IMR-90 (cell line): ENCODE measurements at places on chromosomes 6 and 20. TPM values are rescaled to one million over a fixed set of nuclear protein-coding genes. Genes with fewer than 3 reads are reported as not detected.

GRCh38 chr6:165506657-165507056 is 156.4 kb downstream of the PDE10A start:
- DNase-seq = no peak

- DNase-seq = no peak
Observed at GRCh38 chr6:47076422-47077344, 34.6 kb upstream of the ADGRF1 start.

GRCh38 chr6:133568970-133569889 is 319.7 kb upstream of the TCF21 start:
- peak; percentile 91 for DNase-seq

DNA sequence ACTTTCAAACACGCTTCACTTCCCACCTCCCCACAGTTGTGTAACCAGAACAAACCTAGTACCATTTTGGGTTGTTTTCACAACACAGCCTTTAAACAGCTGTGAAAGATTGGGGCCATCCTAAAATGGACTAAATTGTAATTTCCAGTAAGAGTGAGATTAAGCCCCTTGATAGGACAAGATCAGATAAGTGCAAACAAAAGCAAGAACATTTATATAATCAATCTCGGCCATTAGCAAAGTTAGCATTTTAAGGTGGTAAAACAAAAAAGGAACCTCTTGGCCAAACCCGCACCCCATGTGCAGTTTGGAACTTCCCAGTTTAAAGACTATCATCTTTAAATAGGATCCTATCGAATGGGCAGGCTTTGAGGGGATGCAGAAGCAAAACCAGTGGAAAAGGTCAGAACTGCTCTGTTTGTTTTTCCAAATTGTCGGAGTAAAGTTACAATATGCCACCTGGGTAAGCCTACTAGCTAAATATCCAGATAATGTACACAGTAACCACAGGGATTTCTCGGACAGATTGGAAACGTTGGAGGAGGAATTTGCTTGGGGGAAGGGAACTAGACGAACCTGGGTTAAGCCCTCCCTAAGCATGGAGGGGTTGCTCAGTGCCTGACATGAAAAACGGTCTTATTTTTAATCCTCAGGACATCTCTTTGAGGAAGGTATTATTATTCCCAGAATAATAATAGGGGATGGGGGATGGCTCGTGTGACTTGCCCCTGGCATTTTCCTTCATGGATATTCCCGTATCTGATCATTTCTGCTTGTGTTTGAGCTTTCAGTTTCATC is 159.8 kb upstream of the SALL4 start:
- DNase-seq = no peak

GRCh38 chr6:111598181-111598580 is 7.5 kb downstream of the TRAF3IP2 start:
- DNase-seq = peak; percentile 49

DNA sequence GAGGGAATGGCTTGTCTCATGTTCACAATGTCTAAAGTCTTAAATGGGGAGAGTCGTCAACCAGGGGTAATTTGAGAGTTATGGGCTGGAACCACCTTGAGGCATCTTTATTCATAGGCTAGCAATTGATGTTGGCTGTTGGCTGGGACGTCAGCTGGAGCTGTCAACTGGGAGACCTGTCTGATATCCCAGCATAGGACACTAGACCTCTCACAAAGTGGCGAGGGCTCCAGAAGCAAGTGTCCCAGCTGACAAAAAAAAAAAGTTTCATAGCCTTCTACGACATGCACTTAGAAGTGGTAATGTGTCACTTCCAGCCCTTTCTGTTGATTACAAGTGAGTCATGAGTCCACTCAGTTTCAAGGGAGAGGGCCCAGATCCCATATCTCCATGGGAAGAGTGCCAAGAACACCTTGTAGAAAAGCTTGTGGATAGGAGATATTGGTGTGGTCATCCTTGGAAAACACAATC is 278.0 kb downstream of the ESR1 start:
- peak; percentile 24 for DNase-seq

- no peak for DNase-seq
Observed at GRCh38 chr6:3218266-3218665, 9.2 kb downstream of the TUBB2B start.

DNA sequence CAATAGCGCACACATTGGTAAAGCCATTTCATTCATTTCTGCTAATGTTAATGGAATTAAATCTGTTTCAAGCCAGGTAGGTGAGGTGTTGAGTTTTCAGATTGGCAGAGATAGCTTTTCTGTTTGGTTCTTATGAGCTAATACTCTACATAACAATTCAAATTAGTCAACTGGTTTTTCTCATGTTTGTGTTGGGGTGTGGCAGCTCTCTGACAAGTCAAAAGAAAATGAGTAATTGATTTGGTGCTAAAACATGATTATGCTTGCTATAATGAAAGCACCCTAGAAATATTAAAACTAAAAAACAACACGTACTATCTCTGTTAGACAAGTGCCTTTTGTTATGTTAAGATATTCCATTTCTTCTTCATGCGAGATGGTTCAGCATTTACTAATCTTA is 13.6 kb downstream of the PPP1R14C start:
- no peak for DNase-seq

DNA sequence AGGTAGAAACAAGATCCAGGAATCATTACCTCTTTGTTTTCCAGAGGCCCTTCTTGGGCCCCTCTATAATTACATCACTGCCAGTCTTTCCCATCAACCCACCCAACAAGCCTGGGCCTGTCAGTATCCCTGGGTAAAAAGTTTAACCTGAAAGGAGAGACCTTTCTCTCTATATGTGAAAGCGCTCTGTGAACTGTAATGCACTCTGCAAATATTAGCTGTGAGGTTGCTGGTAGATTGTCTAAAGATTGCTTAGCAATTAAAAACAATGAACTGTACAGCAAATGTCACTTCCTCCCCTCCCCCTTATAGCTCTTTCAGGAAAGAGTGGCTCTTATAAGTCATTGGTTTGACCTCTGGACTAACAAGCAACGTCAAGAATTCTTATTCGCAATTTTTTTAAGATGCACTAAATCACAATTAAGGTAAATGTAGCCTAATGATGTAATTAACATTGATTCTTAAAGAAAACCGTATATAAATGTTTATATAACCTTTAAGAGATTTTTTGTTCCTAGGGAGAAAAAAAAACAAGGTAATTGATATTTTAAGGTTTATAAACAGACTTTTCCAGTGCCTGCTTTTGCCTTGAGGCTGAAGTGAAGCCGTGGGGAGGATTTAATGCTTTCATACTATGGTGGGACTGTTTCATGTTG is 18.4 kb downstream of the ECT2L start:
- DNase-seq = no peak

DNA sequence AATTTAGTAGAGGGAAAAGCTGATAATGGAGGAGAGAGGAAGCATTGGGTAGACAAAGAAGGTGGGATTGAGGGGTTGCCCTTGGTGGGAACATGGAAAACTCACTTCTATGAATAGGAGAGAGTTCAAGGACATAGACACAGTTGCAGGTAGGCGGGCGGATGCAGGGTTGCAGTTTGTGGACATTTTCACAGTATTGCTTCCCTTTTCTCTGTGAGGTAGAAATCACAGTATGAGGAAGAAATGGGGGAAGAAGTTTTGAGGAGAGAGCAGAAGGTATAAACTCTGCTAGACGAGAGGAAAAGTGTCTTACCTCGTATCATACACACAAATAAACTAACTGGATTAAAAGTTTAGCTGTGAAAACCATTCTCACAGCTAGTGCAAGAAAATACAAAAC is 200.7 kb upstream of the ECI2 start:
- no peak for DNase-seq

DNA sequence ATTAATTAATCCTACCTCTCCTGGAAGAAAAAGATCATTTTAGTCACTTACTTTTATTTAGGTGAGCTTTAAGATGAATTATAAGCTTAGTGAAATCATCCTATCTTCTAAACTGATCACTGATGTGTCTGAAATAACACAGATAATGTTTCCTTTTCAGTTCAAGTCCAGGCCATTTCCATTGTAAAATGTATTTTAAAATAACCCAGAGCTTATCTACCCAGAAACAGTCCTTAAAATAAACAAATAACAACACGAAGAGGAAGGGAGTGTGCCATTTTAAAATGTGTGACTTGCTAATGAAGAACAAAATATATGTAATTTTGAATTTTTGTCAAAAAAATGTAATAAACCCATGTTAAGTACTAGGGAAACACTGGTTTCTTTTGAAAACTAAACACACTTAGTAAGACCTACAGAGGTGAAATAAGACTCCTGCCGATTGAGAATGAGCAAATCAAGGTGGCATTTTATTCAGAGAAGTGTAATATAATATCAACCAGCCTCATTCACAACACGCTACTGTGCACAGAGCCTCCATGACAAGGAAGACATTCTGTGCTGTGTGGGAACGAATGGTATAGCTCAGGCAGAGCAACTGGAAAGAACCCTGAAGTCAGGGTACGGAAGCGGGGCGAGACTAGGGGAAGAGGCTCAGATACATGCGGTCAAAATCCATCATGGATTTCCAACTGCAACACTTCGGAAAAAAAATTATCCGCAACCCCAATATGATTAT is 7.7 kb downstream of the LRP11 start:
- DNase-seq = no peak

GRCh38 chr6:130852844-130853554 is 25.8 kb downstream of the SMLR1 start:
- DNase-seq = no peak

- DNase-seq = no peak
Observed at GRCh38 chr6:149917679-149918078, 5.2 kb downstream of the RAET1G start.

- DNase-seq = no peak
Observed at GRCh38 chr20:54633374-54634355, 158.3 kb downstream of the DOK5 start.

- peak; percentile 73 for DNase-seq
Observed at GRCh38 chr20:38321959-38322598, 18.1 kb downstream of the BPI start.

GRCh38 chr6:74137911-74138310 is 441.9 kb downstream of the CD109 start:
- peak; percentile 84 for DNase-seq

DNA sequence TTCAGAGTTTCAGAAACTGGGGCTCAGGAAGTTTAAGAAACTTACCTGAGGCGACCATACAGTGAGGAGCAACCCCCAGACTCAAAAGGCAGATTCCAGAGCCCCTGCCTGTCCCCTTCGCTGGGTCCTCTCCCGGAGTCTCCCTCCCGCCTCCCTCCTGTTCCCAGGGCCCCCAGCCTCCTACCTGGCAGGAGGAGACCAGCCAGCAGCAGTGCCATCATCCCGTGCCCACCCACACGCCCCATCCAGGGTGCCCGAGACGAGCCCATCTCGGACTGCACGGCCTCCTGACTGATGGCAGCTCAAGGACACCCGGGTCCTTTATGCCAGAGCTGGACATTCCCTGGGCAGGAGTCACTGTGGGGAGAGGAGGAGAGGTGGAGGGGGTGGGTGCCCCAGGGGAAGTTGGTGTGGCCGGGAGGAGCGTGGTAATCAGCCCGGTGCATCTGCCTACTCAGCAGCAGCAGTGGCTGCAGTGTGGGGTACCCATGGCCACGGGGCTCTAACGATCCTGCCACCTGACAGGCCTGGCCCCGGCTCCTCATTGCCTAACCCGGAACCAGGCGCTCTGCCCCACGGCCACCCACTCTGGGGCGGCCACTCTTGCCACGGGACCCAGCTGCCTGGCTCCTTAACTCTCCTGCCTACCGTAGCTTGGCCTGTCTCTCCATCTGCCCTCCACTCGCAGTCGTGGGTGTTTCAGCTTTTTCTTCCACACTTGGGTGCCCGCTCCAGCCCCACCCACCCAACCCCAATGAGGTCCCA is at the start of gene CDSN:
CDSN (minus strand) TSS at position 296 of the 765 bp plus-strand sequence; CDS start at position 269, 27 bp downstream.
- no peak for DNase-seq

DNA sequence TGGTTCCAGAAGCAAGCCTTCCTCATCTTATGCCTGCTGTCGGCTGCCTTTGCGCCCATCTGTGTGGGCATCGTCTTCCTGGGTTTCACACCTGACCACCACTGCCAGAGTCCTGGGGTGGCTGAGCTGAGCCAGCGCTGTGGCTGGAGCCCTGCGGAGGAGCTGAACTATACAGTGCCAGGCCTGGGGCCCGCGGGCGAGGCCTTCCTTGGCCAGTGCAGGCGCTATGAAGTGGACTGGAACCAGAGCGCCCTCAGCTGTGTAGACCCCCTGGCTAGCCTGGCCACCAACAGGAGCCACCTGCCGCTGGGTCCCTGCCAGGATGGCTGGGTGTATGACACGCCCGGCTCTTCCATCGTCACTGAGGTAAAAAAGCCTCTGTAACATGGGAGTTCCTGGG is 366 bp downstream of the SLC22A1 start:
- no peak for DNase-seq

DNA sequence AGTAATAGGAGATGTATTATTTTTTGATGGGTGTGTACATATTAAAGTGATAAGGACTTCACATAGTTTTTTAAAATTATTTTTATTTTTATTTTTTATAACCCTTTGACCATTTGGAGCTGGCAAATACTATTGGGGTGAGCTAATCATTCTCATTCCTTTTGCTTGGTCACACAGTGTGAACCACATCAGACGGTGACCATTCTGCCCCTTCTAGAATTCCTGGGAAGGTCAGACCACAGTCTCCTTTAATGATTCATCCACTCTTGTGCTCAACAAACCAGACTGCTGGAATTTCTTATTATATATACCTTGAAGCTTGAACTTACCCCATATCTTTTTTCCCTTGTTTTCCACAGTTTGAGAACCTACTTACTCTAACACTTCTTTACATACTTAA is 23.9 kb upstream of the PRL start:
- DNase-seq = peak; percentile 93

DNA sequence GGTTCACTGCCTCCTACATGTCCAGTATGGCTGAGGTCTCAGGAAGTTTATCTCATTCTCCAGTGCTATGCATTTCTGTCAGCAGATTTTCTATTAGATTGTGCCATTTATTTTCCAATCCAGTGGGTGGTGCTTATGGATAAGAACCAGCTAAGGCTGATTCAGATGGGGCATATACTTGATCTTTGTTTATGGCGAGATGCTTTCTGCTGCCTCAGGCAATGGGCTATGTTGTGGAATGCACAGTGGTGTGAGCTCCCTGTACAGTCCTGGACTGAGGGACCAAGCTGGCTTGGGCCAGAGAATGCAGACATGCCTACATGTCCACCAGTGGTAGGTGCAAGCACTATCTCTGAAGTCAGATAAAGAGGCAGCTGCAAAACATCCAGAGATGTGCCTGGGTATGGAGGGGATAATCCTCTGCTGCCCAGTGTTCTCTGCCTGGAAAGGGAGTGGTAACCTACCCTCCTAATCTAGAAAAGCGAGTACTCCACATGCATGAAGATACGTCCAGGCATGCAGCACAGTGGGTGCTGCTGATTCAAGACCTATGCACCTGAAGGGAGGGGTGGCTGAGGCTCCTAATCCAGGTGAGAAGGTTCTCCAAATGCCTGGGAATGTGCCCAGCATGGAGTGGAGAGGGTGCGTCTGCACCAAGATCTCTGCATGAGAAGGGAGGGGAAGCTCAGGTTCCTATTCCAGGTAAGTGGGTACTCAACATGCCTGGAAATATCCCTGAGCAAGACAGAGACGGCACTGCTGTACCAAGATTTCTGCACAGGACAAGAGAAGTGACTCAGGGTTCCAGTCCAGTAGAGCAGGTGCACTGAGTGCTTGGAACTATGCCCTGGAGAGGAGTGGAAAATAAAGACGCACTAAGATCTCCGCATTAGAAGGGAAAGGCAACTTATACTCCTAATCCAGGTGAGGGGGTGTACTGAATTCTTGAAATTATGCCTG is 9.4 kb downstream of the CST4 start:
- no peak for DNase-seq

WFDC5 gene
- not detected in 2 replicates for total RNA-seq

PFDN4 gene
- total RNA-seq = 14.9 and 83.9 TPM in 2 replicates

SLPI gene
- total RNA-seq = not detected in 2 replicates

FERMT1 gene
- total RNA-seq = 1.7 and 2.3 TPM in 2 replicates

PKIG gene
- total RNA-seq = 69.4 and 78.3 TPM in 2 replicates

C20orf204 gene
- 0.18 and 0.28 TPM in 2 replicates for total RNA-seq

BTN2A1 gene
- 11.4 and 13.6 TPM in 2 replicates for total RNA-seq

PDE7B gene
- total RNA-seq = 12.4 and 15.6 TPM in 2 replicates

ALDH8A1 gene
- total RNA-seq = under 0.01 TPM in 2 replicates

CBLN4 gene
- not detected in 2 replicates for total RNA-seq
